NCI-H187 (cell line): ENCODE measurements at places on chromosomes 5 and 9.
A peak's percentile ranks its signal among the peaks of the same experiment; 100 is the strongest.

- DNase-seq, result no peak
Measured at GRCh38 chr5:170109059-170110031, 3.6 kb downstream of the FOXI1 start.

DNA sequence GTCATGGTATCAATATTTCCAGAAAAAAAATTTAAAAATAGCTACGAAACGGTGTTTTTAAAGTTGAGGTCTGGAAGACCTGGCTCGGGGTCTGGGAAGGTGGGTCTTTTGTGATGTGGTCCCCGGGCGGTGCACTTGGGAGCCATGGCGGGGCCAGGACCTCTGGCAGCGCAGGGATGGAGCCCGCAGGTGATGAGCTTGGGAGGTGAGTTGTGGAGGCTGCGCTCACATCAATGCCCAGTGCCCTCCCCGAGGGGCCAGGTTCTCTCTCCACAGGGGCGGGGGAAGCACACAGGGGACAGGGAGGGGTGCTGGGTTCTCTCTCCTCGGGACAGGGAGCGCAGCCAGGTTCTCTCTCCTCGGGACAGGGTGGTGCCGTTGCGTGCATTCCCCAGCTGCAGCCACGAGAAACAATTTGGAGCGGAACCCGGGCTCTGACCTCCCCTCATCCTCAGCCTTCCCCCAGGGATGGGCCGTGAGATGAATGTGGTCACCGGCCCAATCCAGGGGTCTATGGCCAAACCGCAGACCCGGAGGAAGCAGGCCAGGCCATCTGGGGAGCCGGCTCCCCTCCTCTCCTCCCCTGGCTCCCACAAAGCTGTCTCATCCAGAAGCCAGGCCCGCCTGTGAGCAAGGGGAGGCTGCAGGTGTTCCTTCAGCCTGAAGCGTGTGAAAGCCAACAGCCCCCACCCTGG lies 25.8 kb downstream of the DBH start:
- no peak for DNase-seq

DNA sequence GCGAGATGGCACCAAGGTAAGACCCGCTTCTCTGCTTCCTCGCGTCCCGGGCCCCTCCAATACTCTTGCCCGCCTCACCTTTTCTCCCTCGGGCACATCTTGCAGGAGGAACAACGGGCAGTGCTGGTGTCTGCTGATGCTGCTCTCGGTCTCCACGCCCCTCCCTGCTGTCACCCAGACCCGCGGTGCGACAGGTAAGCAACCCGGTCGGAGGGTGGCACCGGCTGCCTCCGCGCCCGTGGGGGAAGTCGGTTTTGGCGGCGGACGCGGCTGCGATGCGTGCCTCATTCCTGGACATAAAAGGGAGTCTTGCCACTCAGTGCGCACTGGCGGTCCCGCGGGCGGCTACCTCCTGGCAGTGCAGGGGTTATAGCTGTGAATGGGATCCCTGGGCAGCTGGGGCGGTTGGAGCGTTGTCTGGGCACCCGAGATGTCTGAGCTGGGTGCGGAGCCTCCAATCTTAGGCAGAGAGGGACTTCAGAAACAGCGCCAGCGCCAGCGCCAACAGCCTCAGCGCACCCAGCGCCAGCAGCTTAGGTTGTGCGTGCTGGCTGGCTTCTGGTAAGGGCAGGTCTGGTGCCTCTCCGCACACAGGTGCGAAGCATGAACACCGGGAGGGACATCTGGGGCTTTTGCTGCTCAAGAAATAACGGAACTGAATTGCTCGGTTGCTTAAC lies 488 bp downstream of the COL15A1 start:
- DNase-seq, result no peak

DNA sequence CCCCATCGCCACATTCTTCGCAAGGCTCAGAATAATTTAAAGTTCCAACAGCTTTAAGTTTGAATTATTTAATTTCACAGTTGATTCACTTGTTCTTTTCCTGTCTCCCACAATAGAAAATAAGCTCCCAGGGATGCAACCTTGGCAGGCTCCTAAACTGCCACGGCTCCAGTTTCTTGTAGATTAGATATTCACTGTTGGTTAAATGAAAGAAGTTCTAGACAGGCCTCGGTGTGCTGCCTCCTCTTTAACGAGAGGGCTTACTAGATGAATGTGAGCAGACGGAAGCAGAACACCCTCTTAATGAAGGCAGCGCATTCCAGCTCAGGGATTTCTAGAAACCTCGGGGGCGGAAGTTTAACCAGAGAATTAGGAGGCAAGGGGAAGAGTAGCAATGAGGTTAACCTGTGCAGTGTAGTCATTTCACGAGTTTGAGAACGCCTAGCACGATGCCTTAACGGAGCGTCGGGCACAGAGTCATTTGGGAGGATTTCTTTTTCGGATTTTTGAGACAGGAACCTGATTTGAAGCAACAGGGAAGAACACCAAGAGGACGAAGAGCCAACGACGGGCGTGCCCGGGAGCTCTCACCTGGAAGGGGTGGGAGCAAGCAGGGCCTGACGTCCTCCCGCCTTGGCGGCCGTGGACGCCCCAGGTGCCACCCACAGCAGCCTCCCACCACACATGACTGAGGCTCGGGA lies 637 bp upstream of the SMC5 start:
- DNase-seq, result peak; percentile 48

DNA sequence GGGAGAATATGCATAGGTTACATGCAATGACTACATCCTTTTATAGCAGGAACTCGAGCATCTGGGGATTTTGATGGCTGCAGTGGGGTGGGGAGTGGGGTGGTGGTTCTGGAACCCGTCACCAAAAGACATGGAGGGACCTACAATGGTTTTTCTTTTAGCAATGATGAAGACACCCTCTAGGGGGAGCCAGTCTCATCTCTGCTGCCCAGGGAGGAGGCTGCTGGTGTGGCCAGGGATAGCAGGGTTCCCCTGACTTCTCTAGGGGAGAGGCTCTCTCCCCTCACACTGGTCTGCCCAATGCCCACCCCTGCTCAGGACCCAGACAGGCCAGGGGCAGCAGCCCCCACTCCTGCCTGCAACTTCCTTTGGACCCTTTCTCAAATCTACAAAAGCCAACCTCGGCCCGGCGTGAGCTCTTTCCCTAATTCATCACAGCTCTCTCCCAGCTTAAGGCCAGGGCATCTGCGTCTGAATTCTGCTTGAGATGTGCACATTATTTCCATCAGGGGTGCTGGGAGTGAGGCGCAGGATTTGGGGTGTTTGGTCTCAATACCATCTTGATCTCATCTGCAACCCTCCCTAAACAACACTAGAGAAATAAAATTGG lies 73.6 kb upstream of the RETREG1 start:
- no peak for DNase-seq

DNA sequence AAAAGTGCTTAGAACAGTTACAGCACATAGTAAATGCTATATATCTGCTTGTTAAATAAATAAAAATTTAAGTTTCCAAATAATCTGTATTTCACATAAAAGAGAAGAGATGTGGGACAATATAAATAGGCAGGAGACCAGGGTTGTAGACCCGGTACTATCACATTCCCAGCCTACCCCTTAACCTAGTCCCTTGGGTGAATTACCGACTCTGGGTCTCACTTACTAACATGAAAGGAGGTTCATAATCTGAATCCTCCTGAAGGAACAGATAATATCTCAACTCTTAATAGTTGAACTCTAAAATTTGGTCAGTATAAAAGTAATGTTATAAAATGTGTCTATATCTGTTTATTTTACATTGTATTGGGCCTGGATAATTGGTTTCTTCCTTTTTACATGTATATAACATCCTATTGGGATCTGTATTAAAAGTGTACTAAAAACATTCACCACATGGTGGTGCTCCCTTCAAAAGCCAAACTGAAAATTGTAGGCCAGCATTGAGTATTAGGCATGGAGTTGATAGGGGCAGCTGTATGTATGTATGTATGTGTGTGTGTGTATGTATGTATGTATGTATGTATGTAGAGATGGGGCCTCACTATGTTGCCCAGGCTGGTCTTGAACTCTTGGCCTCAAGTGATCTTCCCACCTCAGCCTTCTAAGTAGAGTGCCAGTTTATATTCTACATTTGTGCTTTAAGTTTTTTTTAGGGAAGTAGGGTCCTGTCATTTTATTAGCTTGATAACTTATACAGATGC lies 64.2 kb upstream of the ABL1 start:
- no peak for DNase-seq

DNA sequence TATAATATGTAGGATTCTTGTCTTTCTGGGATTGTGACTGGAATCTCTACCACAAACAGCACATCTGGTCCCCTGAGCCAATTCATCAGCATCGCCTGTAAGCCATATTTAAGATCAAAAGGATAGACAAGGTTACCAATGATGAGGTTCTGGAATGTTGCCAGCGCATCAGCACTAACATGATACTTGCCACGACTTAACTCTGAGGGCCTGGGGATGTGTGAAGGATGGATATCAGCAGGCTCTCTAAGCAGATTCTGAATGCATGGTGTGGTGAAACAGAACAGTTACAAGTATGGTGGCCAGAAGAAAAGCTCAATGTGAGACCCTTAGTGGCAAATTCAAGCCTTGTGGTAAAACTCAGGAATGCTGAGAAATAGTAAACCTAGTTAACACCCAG lies 143.0 kb downstream of the XRCC4 start:
- DNase-seq, result no peak

DNA sequence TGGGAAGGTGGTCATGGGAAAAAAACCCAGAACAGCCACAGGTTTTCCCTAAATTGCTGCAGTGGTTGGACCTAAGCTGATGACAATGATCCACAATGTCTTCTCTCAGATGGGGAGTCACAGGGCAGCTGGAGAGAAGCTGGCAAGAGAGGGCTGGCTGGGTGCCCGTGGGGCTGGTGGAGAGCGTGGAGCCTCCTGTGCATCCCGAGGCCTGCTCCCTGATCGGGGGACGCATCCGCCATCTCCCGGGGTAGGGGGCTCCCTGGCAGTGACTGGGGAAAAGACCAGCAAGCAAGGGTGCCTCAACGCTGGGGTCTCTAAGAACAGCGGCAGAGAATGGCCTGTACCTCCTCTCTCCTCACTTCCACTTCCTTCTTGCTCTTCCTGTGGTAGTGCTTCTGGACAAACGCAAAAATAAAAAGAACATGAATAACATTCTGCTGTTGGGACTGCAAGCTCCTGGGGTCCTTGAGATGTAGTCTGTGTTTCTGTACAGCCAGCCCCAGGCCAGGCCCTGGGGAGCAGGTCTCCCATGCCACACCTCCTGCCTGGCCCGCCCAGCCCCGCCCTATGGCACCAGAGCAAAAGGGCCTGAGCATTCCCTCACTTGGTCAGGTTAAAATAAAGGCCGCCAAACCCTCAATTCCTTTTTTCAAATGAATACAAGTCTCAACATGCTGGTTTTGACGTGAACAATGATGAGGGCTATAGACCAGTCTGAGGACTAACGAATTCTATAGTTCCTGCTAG lies 7.0 kb upstream of the MRNIP start:
- no peak for DNase-seq

GRCh38 chr5:78560000-78560855 lies 88.3 kb downstream of the LHFPL2 start:
- DNase-seq, result no peak

DNA sequence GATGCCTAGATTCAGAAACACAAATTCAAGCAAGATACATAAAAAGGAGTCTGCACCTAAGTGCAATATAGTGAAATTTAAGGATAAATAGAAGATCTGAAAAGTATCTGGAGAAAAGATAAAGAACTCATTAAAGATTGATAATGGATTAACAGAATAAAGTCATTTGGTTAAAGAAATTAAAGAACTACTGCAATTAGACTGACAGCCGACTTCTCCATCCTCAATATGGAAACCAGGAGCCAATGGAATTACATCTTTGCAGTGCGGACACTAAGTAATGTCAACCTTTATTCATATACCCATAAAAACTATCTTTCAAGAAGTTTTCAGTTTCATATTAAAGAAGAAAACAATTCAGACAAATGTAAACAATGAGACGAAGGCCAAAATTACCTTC lies 81.0 kb downstream of the MRPL36 start:
- DNase-seq, result no peak

- DNase-seq, result no peak
Measured at GRCh38 chr5:1442222-1443145, 2.8 kb downstream of the SLC6A3 start.

- no peak for DNase-seq
Measured at GRCh38 chr9:123129423-123129822, 96.0 kb downstream of the GPR21 start.

DNA sequence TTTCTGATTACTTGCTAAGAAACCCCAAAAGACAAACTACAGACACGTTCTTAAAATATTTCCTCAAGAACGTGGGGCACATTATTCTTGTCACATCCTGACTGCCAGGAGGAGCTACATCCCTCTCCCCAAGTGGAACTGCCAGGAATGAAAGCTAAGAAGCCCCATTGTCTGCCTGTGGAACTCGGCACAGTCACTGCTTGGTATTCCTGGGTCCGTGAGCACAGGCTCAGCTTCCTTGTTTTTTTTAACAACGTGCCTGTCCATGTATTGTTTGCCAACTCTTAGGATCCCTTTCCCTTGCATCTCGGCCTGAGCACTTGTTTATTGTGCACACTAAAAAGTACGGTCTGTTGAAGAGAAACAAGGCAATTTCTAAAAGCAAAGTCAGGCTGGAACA lies 47.0 kb upstream of the SELENOP start:
- DNase-seq, result no peak

DNA sequence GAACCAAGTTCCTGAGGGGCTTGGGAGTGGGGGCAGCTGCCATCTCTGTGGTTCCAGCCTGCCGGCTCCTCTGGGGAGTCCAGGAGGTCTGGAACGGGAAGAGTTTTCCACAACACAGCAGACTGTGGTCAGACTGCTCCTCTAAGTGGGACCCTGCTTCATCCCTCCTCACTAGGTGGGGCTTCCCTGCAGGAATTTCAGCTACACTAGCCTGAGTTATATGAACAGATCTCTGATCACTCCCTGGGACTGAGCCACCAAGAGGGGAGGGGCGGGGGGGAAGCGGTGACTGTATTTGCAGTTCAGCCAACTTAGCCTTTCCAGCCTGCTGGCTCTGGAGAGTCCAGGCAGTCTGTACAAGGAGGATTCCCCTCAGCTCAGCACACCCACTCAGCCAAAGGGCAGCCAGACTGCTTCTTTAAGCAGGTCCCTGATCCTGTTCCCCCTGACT lies 19.4 kb downstream of the DTWD2 start:
- no peak for DNase-seq

DNA sequence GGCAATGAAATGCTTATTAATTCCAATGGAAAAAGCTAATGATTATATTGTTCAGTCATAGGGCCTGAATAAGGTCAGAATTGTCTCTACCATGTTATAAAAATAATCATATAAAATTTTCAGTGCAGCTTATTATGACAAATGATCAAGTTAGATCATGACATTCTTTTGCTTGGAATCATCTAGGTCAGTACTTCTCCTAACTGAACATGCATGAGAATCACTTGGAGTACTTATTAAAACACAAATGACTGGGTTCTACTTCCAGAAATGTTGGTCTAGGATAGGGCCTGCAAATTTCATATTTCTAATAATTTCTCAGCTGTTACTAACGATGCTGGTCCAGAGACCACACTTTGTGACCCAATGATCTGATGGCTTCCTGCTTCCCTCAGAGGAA lies 806.0 kb upstream of the ZNF608 start:
- no peak for DNase-seq

DNA sequence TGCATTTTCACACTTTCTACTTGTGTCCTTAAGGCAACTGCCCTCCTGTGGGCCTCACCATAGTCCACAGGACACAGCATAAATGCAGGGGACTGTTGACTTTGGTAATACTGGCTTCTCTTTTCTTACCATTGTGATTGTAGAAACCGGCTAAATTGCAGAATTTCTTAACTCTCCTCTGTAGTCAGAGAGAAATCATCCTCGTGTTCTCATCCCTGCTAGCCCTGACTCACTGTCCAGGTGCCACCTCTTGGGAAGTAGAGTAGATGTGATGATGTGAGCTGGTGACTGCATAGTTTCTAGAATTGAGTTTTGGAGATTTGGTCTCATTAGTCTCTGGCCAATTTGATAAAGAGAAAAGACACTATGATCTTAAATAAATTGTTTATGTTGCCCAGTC lies 5.5 kb downstream of the PHF24 start:
- DNase-seq, result no peak
